Right ventricle myocardium inferior (tissue), 1 donor: ENCODE measurements at places on chromosomes 16 and 17. TPM values are rescaled to one million over a fixed set of nuclear protein-coding genes. Genes with fewer than 3 reads are reported as not detected.

The DNAI2 gene
- total RNA-seq = not detected

The TOM1L2 gene
- total RNA-seq = 246 TPM

The RGS11 gene
- total RNA-seq = 15.4 TPM

The TPSG1 gene
- total RNA-seq = 0.30 TPM

The IQCK gene
- total RNA-seq = 5.2 TPM

The CCL17 gene
- not detected for total RNA-seq

The PIPOX gene
- total RNA-seq = 1.1 TPM

The TEX19 gene
- total RNA-seq = not detected

GRCh38 chr17:9004132-9004960, 17.0 kb upstream of the NTN1 start:
- no peak for DNase-seq

- no peak for DNase-seq
Measured at GRCh38 chr17:43556292-43556691, 10.2 kb upstream of the ETV4 start.

GRCh38 chr17:29102741-29103181, 59.8 kb downstream of the PIPOX start:
- DNase-seq = no peak

GRCh38 chr17:43935204-43935925, 6.9 kb downstream of the PPY start:
- DNase-seq = no peak

GRCh38 chr17:83089328-83090132, 10.1 kb downstream of the METRNL start:
- no peak for DNase-seq

GRCh38 chr17:50316016-50316587, 29.8 kb upstream of the XYLT2 start:
- DNase-seq = no peak

DNA sequence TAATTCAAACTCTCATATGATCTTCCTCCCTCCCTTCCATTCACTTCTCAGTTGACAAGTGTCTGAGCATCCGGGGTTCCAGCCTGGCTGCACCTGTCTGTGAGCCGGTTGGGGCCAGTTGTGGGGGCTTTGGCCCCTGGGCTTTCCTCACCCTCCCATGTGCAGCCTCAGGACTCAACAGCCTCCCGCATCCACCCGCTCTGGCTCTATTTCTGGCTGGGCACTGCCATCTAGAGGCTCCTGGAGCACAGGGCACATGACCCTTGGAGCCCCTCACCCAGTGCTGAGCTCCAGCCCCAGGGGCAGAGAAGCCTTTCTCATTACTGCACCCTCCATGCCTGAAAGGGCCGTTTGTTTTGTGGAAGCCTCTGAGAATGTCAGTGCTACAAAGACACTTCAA, 43.3 kb downstream of the HAPSTR1 start:
- DNase-seq = no peak

- peak; percentile 51 for DNase-seq
Measured at GRCh38 chr17:17108451-17109049, 66.3 kb downstream of the MPRIP start.

DNA sequence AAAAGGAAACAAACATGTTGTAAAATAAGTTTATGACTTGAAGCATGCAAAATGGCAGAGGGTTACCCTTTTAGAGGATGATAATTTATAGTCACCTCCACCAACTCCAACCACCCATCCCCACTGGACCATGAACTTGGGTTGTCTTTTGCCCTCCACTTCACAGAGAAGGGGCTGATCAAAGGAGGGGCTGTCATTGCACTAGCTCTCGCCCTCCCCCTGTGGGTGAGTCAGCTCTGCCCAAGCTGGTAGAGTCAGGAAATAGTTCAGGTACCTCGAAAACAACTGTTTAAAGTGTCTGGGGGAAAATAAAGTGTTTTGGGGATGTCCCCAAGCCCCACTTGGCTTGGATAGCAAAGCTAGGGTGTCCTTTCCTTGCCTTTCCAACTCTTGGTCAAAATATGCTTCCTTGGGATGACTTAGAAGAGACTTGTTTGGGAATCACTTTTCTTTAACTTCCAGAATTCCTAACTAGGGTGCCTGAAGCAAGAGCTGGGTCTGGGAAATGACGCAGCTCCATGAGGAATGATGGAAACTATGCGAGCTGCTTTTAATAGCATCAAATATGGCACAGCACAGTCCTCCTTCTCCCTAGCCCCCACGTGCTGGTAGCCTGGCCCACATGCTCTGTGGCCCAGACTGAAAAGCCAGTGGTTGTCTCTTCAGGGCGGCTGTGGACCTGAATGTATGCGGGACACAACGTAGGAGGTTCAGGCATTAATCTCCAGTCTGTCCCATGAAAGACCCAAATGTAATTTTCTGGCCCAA, 40.7 kb downstream of the TBX4 start:
- DNase-seq = no peak

- peak; percentile 62 for DNase-seq
Measured at GRCh38 chr17:35752471-35752870, 568 bp downstream of the GAS2L2 start.

DNA sequence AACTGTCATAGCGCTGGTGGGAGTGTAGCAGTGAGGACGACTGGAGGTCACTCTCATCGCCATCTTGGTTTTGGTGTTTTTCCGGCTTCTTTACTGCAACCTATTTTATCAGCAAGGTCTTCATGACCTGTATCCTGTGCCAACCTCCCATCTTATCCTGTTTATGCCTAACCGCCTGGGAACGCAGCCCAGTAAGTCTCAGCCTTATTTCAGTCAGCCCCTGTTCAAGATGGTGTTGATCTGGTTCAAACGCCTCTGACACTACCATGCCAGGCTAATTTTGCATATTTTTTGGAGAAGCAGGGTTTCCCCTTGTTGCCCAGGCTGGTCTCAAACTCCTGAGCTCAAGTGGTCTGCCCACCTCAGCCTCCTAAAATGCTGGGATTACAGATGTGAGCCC, 179.8 kb upstream of the HSBP1 start:
- DNase-seq = no peak

DNA sequence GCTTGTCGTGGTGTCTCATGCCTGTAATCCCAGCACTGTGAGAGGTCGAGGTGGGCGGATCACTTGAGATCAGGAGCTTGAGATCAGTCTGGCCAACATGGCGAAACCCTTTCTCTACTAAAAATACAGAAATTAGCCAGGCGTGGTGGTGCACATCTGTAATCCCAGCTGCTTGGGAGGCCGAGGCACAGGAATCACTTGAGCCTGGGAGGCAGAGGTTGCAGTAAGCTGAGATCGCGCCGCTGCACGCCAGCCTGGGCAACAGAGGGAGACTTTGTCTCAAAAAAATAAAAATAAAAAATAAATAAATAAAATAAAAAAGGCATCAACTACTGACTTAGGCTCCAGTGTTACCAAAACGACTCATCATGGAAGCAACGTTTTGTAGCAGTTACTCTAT, 115.5 kb downstream of the PLCG2 start:
- no peak for DNase-seq

DNA sequence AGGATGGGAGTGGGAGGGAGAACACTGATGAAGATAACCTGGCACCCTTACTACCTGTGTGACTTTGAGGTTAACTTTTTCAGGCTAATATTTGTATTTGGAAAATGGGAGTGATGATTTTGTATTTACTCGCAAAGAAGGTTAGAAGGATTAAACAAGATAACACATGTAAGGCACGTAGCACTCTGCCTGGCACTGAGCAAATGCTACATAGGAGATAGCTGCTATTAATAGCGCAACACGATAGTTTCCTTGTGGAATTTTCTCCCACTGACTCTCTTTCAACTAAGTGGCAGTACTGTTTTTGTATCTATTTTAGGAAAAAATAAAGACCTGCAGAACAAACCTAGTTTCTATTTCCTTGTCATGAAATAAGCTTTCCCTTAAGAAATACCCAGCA, 15.4 kb upstream of the KCNJ16 start:
- no peak for DNase-seq

DNA sequence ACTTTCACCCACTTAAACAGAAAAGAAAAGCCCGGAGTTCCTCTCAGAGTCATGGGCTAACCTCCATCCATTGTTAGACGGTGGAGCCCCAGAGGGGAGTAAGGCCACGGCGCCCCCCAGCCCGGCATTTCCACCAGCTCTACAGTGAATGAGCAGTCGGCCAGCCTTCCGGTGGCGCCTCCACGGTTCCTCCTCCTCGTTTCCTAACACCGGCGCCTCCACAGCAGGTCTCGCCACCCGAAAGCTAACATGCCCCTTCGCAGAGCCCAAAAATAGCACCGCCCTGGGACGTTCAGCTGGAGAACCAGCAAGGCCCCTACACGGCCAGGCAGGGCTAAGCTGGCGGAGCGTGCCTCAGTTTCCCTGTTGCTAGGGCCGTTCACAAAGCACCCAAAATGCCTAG, 858 bp downstream of the MMD start:
- DNase-seq = peak; percentile 76

DNA sequence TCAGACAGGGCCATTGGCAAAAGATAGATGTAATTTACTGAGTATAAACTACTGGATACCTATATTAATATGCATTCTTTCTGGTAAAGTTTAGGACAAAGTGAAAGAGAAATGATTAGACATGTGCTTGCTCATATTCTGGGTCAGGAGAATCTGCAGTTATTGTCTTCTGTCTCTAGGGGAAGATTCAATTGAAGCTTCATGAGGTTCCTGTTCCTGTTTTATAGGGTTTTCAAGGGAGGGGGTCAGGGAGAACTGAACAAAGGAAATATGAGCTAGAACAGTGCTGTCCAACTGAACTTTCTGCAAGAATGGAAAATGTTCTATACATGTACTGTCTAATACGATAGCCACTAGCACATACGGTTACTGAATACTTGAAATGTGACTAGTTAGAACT, 59.3 kb upstream of the CORO6 start:
- no peak for DNase-seq

DNA sequence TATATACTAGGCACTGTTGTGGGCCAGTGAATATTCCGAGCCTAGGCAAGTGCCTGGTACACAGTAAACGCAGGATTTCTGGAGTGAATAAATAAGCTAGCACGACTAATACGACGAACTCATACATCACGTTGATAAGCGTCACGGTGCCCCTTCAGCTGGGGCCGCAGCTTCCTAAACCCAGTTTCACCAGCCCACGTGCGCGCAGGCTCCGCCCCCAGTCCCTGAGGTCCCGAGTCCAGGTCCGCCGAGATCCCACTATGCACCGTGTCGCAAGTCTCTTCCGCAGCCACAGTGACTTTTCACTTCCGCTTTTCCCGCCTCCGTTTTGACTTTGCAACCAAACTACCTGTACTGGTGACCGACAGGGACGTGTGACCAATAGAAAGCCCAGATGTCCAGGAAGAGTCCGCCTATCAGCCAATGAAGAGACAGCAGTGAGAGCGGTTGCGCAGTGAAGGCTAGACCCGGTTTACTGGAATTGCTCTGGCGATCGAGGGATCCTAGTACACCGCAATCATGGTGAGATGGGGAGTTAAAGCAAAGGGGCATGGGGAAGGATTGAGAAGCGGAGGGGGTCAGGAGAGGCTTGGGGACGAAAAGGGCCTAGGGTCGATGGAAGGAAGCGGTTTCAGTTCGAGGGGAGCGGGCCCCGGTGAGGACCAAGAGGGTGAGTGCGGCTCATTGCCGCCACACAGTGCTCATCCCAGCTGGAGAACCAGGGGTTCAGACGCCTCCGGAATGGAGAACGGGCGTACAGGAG, at the start of gene PSMB3:
TSS of gene PSMB3 (plus strand) at position 434 of the 763 bp plus-strand sequence. CDS start at position 520, 86 bp downstream.
- DNase-seq = peak; percentile 97

DNA sequence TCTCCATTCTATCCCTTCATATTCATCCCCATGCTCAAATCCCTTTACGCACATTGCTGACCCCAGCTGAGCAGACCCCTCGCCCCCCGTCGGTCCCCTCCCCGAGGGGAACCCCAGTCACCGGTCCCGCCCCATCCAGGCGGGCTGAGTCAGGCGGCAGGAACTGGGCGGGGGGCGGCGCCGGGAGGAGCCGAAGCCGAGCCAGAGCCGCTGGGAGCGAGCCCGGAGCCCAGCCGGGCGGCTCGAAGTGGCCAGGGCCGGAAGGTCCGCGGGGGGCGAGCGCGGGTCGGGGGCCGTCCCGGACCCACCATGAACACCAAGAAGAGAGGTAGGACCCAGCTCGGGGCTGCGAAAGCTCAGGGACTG, 8.6 kb downstream of the RIPOR1 start:
- peak; percentile 86 for DNase-seq

DNA sequence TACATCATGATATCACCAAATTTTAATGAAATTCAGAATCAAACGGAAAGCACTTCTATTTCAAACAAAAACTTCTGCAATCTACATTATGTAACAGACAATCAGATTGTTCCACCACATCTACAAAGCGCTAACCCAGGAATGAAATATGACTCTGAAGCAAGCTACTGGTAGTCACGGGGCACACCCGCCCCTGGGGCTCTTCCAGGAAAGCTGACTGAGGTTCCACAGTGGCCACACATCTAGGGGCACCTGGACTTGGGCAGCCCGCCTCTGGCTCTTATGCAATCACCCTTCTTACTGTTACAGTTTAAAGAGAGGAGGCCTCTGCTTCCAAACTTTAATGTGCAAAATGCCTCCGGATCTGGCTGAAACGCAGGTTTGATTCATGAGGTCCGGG, 27.5 kb downstream of the ZCCHC14 start:
- peak; percentile 84 for DNase-seq

- no peak for DNase-seq
Measured at GRCh38 chr17:76442341-76443338, 10.3 kb downstream of the UBE2O start.

GRCh38 chr16:1950047-1950446, 4.4 kb downstream of the RPL3L start:
- DNase-seq = peak; percentile 37

DNA sequence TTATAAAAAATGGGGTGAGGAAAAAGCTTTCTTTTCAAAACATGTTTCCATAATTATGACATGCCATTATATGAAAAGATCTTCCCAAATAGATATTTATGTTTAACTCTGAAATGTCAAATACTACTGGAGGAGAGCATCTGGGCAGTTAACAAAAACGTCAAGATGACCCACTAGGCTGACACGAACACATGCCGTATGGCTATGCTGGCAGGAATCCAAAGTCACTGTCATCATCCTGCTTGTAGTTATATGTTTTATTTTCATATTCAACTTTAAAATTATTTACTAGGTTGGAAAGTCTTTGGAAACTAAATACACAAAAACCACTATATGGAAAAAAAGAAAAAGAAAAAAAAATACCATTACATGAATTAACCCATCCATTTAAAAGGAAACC, 27.3 kb downstream of the ANKFY1 start:
- DNase-seq = no peak
